ENCODE measurements at places on chromosomes 3 and 15.

DNA sequence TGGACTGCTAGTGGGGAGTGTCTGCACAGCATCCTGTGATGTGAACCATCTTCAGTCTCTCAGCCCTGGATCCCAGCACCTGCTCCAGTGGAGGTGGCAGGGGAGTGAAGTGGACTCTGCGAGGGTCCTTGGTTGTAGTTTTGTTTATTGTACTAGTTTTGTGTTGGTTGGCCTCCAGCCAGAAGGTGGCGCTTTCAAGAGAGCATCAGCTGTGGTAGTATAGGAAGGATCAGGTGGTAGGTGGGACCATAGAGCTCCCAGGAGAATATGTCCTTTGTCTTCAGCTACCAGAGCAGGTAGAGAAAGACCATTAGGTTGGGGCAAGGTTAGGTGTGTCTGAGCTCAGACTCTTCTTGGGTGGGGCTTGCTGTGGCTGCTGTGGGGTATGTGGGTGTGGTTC lies 20.9 kb downstream of the NEK11 start:
- no peak for DNase-seq

DNA sequence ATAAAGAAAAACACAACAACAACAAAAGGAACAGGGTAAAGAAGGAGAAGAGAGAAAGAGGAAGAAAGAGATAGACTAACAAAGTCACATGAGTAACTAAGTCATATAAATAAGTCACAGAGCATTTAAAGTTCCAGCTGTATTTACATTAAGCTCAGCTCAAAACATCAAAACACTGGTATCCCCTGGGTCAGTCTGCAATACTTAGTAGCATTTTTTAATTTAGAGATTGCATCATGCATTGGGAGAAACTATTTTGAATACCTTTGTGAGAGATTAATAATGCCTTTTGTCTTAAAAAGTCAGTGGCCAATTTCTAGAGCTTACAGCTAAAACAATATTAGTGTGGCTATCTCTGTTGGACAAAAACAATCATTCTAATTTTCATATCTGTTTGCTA lies 78.4 kb downstream of the NEK10 start:
- no peak for DNase-seq

- DNase-seq, result no peak
Observed at GRCh38 chr3:150359381-150359780, 48.7 kb upstream of the TSC22D2 start.

- no peak for DNase-seq
Observed at GRCh38 chr15:73495181-73495580, 52.2 kb downstream of the REC114 start.

Data from right hindlimb (tissue), 1 donor.